ENCODE measurements at places on chromosomes 2 and 18.

- no peak for DNase-seq
Measured at GRCh38 chr2:234674781-234675201, 177.9 kb upstream of the ARL4C start.

DNA sequence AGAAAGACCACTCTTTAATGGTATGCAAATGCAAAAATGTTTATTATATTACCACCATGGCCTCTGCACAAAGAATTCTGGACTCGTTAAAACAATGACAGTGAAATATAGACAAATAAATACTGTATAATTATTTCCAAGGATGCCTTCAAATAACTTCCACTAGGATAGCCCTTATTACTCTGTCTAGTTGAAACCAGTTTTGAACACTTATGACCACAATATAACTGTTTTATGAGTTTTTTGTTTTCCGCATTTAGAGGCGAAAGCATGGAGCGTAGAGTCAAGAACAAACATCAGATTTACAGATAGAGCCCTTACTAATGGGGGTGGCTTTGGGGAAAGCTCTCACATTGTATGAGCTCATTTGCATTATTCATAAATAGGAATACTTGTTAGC is 559.5 kb downstream of the CNTNAP5 start:
- DNase-seq, result no peak

DNA sequence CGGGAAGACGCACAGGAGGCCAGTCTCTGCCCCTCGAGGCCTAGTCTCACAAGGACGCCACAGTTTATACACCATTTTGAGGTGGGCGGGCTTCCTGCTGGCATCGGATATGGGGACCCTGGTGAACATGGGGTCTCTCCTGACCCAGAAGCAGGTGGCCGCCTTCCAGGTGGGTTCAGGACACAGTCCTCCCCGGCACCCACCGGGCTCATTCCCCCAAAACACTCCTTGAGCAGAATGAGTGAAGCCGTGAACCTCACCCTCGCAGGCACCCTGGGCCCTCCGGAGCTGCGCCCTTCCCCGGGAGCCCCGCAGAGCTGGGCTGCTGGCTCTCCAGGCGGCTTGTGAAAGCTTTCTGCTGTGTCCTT is 6.5 kb downstream of the NFATC1 start:
- no peak for DNase-seq

GRCh38 chr18:57744211-57744694 is 58.9 kb downstream of the ATP8B1 start:
- no peak for DNase-seq

GRCh38 chr2:19617257-19617848 is 258.9 kb upstream of the OSR1 start:
- no peak for DNase-seq

DNA sequence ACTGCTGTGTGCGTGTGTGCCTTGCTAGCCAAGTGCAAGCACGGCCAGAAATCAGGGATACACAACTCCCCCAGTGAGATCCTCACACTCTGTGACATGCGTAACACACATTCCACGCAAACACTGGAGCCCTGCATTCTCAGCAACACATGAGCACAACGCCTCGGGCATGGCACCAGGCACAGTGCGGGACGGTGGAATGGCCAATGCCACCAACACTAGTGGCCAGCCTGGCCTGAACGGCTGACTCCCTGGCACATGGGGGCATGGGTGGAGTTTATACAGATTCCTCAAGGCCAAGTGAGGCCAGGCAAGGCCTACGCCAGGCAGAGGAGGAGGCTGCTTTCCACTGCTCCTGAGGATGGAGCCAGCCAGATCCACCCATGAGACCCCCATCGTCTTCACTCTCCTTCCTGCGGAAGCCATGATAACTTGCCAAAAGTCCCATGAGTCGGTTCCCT is 56.2 kb downstream of the ANKMY1 start:
- DNase-seq, result no peak

DNA sequence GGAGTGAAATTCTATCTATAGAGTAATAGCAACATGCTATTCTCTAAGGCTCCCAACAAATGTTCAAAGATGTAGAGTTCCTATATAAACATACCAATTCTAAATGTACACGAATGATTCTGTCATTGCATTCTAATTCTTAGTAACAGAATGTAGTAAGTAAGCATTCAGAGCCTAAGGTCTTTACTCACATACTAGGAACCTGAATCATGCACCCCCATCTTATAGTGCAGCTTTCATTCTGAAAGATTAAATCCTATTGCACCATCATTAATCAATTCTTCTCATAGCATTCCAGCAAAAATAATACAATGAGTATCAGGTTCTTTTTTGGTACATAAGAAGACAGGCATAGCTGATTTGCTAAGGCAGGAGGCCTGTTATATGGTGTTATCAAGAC is 230.0 kb downstream of the NCKAP5 start:
- DNase-seq, result no peak

DNA sequence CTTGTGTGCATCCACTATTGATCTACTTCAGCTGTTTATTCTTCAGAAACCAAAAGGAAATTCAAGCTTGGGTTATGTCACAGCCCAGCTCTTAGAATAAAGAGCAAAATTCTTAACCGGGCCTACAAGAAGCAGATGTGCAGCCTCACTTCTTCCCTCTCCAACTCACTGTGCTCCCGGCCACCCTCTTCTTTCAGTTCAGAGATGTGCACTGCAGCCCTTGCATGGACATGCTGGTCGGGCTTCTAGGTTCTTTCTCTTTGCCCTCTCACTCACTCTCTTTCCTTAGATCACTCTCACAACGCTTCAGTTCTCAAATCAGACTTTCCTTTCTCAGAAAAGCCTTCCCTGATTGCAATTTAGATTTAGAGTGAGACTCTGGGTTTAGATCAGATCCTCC is 104.1 kb downstream of the CHN1 start:
- DNase-seq, result no peak

- no peak for DNase-seq
Measured at GRCh38 chr2:220466251-220466691, 838.8 kb downstream of the SLC4A3 start.

GRCh38 chr2:4964579-4964978 is 727.6 kb upstream of the SOX11 start:
- DNase-seq, result no peak

- no peak for DNase-seq
Measured at GRCh38 chr18:37805773-37806404, 240.3 kb upstream of the CELF4 start.

GRCh38 chr2:17976871-17977746 is 98.6 kb downstream of the KCNS3 start:
- DNase-seq, result no peak

GRCh38 chr2:144412709-144413108 is 107.2 kb downstream of the ZEB2 start:
- DNase-seq, result no peak
